Breast epithelium (tissue), 4 donors: ENCODE measurements at places on chromosomes 2 and 18.
A peak's percentile ranks its signal among the peaks of the same experiment; 100 is the strongest.

DNA sequence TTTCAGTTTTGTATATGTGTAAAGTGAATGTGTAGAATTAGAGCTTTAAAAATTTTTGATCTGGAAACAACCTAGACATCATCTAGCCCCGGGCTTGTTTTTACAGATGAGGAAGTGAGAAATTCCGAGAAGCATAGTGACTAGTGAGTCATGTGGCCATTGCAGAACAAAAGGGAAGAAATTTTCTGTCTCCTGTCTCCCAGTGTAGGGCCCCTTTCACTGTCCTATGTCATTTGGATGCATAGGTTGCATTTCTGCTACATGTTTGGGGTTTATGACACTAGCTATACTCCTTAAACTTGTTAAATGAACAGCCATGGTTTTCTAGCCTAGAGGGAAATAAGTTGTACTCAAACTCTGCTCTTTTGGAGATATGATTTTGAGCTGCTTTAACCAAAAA, 84.6 kb downstream of the PLCL1 start:
- DNase-seq = no peak

DNA sequence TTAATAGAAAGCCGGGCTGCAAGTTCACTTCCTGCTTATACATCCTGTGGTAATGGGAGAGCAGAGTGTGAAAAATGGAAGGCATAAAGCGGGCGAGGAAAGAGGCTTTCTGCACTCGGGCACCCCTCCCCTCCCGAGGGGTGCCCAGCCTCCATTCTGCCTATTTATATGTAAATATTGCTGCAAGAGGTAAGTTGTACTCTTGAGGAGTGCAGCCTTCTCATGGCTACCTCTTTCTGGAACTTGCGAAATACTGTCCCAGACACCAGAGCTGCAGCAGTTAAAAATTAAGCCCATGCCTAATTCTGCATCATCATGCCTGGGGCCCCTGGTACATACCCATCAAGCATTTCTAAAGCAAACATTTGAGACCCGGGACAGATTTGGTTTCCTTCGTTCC, 156.0 kb downstream of the GBX2 start:
- no peak for DNase-seq

- DNase-seq = no peak
These were observed 152.6 kb upstream of the TTC39C start for GRCh38 chr18:23861805-23862470.

DNA sequence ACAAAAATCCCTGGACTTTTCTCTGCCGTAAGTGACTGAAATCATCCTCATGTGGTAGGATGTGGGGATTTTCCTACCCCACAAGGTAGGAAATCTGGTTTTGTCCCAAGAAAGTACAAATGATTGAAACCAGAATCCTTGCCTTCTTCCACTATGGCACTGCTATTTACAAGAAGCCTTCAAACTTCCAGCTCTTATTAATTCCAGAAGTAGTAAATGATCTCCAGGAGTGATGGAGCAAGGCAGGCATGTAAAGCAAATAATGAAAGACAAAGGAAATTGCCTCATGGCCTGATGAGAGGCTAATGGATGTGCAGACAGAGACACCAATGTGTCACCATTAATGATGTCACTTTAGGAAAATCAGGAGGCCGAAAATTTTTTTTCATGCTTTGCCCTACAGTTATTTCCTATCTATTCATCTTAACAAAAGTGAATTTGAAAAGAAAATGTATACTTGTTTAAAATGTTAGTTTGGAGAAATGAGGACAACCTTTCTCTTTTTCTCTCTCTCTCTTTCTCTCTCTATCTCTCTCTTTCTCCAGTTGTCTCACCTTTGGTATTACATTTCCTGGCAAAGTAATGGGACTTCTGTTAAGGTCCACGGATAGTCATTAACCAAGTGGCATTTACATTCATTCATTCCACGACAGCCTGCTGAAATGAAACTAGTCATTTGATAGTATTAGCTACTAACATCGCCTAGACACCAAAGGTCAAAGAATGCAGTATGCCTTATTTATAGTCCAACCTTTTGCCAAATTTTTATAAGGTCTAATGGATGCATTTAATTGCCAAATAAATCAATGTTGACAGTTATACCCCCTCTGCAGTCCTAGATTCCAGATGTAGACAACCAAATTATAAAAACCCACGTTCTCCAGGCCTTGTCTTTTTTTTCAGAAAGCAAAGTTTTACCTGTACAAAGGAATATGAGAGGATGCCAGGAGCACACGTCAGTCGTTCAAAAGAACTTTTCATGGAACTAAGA, 5.0 kb upstream of the EVA1A start:
- DNase-seq = no peak

DNA sequence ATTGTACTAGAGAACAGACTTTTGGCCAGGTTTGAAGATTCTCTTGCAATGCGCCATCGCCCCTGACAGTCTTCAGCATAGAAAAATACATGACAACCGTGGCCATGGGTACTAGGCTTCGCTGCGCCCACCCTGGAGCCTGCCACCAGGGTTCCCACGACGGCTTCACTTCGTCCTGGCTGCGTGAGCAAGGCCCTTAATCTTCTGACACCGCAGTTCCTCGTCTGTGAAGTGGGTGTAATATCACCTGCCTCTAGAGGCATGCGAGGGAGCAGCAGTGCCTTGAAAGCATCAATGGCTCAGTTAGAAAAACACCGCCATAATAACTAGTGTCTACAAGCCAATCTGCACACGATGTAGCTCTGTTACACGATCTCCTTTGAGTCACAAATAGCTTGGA, 175.2 kb upstream of the HS6ST1 start:
- no peak for DNase-seq

GRCh38 chr2:226983895-226984749, 148.3 kb downstream of the RHBDD1 start:
- DNase-seq = no peak

DNA sequence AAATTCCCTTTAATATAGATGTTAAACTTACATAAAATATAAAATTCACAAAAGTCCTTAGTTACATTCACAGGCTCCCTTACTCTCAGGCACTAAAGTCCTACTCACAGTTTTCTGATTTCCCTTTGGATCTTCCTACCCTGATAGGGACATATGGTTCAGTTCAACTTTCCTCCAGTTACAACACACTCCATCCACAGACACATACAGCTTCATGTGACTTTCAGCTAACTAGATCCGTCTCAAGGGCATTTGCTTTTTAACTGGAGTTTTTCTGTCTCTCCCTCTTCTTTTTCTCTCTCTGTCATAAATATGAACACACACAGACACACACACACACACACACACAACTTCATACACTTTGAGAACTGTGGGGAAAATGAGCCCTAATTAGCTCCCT, 419.2 kb downstream of the LRP1B start:
- no peak for DNase-seq

GRCh38 chr2:219877728-219878127, 250.3 kb downstream of the SLC4A3 start:
- no peak for DNase-seq

- peak; percentile 73 for DNase-seq
These were observed at the start of gene MYO5B for GRCh38 chr18:50194631-50195532. MYO5B (minus strand) TSS chr18:50195147; CDS start chr18:50194793, 354 bp downstream.

DNA sequence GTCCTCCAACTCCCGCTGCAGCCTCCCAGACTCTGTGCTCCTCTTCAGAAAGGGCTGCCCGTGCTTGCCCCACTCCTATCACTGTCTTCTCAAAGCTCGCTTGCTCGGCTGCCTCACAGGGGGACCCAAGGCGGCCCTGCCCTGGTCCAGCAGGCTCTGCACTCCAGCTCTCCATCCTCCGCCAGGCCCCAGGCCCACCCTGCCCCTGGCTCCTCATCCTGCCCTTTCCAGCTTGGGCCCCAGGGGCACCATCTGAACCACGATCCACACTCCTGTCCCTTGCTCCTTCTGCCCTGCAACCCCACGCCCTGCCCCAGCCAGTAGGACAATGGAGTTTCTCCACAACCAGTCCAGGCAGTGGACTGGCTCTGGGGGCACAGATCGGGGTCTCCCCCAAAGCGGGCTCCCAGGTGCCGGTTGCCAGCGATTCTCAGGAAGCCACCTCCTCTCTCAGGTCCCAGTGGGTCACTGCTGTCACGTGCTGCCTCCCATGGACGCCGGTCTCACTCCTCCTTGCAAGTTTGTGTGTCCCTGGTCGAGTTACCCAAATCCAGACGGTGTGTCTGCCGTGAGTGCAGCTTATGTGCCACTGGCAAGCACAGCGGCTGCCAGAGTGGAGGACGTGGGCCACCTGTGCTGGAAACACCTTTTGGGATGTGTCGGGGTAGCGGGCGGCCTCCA, 238.5 kb downstream of the HDAC4 start:
- no peak for DNase-seq

GRCh38 chr2:150732064-150732463, 244.6 kb upstream of the RND3 start:
- no peak for DNase-seq

DNA sequence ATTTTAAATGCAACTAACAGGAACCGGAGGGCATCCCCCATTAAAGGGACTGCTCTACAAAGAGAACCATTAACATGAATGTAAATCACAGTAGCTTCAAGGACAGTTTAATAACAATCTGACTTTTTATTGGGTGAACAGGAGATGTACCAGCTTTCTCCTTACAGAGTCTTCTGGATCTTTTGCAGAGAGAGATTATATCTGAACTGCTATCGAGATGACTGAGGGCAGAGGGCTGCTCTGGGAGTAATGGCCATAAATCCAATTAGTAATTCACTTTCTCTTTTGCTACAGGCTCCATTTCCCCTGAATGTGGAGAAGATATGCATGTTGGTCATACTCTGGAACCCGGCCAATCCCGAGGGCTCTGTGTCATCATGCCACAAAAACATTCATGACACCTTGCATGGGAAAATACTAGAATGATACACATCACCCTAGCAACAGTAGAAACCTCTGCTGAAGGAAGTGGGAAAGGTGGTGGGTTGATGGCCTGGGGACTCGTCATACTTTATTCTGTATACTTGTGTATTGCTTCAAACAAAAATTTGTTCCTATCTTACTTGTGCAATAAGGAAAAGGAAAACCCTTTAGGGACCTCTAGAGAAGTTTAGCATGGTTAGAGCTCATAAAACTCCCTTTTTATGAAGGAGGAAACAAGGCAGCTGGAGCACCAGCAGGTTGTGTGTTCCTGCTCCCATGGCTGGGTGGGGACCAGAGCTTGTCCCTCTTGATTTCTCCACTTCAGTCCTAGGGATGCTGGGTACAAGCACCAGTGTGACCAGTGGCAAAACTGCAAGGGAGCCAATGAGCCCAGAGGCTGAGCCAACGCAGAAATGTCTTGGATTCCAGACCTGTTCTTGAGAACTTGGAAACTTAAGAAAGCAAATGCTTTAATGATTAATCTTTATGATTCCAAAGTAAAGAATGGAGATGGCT, 26.0 kb downstream of the CTAGE1 start:
- DNase-seq = no peak

DNA sequence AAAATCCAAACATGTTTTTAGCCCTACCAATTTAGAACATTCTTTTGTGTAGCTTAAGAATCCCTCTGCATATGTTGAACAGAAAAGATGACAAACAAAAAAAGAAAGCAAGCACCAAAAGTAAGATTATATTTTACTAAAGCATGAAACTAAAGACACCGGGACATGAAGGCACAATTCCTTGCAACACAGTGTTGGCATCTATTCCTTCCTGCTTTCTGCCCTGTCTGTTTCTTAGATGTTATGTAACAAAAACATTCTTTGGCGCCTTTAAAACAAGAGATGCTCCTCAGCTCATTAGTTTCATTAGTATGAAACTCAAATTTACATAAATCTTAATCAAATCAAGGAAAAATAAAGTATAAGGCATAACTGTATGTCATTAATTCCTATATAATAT, 106.6 kb downstream of the TMEM131 start:
- DNase-seq = no peak

DNA sequence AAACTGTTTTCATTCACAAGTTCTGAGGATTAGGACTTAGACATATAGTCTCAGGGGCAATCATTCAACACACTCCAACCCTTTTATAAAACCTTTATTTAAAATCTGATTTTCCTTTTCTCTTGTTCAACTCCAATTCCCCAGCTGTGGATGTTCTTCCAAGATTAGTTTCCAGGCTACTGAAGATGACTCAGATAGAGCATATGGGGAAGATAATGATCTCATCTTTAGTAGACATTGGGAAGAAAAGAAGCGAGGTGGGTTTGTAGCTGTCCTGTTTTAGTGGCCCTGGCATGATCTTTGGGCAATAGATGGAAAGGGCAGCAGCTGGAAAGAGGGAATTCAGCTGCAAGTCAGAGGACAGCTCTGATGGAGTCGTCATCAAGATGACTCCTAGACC, 247.7 kb upstream of the CCDC68 start:
- DNase-seq = no peak

GRCh38 chr2:160054984-160055725, 7.3 kb downstream of the PLA2R1 start:
- DNase-seq = no peak

GRCh38 chr2:30990176-30990575, 148.1 kb downstream of the GALNT14 start:
- DNase-seq = no peak

- DNase-seq = no peak
These were observed 175.5 kb upstream of the CELF4 start for GRCh38 chr18:37741032-37741623.

DNA sequence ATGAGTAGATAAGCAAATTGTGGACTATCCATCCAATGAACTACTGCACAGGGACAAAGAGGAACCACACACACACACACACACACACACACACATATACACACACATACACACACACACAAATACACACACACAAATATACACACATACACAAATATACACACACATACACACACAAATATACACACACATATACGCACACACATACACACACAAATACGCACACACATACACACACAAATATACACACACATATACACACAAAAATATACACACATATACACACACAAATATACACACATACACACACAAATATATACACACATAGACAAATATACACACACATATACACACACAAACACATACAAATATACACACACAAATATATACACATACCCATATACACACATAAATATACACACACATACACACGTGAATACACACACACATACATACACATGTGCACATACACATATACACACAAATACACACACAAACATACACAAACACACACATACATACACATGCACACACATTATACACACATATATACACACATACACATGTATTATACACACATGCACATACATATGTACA, 19.8 kb upstream of the EFHD1 start:
- DNase-seq = no peak

GRCh38 chr2:36322108-36322507, 33.5 kb upstream of the CRIM1 start:
- DNase-seq = no peak

DNA sequence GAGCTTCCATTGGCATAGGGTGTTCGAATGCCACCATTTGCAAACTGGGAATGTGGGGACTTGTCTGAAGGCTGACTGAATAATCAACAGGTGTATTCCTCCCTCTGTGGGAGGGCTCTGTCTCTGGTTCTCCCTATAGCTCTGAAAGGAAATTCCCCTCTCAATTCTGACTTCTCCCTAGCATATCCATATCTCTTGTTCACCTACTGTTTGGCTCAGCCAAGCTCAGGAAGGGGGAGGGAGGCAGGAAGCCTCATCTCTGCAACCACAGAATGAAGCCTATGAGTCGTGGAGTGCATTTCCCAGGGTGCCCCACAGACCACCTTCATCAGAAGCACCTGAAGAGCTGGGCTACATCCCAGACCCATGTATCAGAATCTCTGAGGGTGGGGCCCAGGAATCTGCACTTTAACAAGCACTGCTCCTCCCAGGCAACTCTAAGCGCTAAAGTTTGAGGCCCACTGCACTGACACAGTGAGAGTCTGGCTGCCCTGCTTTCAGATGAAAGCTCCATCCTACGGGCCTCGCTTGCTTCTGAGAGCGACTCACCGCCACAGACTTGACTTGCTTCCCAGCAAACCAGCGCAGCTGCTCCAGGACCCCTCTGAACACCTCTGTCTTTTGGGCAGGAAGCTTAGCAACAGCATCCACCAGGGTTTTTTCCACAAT, 32.0 kb downstream of the XDH start:
- no peak for DNase-seq
